ENCODE measurements at places on chromosomes 3 and 15.
A peak's percentile ranks its signal among the peaks of the same experiment; 100 is the strongest.

GRCh38 chr15:73955326-73955725 is 29.1 kb downstream of the LOXL1 start:
- DNase-seq, result no peak

DNA sequence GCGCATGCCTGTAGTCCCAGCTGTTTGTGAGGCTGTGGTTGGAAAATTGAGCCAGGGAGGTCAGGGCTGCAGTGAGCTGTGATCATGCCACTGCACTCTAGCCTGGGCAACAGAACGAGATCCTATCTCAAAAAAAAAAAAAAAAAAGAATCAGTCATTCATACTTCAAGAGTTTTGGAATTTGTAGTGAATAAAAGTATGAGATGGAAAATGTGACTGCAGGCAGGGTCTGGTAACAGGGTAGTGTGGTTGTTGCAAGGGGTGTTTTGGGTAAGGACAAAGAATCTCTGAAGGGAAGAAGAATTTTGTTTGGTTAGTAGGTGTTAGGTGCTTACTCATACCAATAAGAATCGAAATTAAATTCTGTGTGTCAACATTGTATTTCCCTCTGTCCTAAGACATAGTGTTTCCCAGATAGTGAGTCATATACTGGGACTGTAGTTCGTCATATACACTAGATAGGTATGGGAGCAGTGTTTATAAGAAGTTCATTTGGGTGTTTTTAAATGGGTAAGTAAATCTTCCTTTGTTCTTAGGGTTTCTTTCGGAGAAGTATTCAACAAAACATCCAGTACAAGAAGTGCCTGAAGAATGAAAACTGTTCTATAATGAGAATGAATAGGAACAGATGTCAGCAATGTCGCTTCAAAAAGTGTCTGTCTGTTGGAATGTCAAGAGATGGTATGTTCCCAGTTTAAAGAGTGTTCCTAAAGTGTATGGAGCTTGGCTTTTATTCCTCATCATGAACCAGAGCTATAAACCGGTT is 14.2 kb downstream of the NR1D2 start:
- no peak for DNase-seq

- no peak for DNase-seq
Measured at GRCh38 chr3:140686948-140687347, 9.1 kb downstream of the TRIM42 start.

GRCh38 chr15:96130734-96131133 is 199.8 kb upstream of the NR2F2 start:
- no peak for DNase-seq

DNA sequence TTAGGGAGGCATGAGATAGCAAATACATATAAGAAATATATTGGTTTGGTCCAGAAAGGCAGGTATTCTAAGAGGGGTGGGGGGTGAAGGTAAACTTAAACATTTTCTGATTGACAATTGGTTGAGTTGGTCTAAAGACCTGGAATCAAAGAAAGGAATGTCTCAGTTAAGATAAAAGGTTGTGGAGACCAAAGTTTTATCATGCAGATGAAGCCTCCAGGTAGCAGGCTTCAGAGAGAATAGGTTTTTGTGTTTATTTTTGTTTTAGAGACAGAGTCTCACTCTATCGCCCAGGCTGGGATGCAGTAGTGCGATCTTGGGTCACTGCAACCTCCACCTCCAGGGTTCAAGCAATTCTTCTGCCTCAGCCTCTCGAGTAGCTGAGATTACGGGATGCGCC is 80.5 kb downstream of the NPAP1 start:
- no peak for DNase-seq

DNA sequence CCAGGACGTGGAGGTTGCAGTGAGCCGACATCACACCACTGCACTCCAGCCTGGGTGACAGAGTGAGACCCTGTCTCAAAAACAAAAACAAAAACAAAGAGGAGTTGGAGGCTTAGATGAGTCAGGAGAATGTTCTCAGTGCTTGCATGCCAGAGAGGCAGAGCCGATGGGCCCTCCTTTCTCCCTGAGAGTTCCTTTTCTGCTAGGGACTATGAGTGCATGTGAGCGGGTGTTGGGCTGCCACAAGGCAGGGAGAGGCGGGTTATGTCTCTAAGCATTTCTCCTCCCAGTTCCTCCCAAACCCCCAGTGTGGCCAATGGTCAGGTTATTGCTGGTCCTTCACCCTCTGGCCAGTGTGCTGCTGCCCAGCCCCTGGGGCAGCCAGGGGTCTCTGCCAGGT is 45.1 kb downstream of the RTP1 start:
- DNase-seq, result no peak

GRCh38 chr3:190424478-190425439 is 24.9 kb downstream of the TMEM207 start:
- DNase-seq, result peak; percentile 46

- no peak for DNase-seq
Measured at GRCh38 chr3:139534455-139534812, 5.1 kb downstream of the RBP1 start.

DNA sequence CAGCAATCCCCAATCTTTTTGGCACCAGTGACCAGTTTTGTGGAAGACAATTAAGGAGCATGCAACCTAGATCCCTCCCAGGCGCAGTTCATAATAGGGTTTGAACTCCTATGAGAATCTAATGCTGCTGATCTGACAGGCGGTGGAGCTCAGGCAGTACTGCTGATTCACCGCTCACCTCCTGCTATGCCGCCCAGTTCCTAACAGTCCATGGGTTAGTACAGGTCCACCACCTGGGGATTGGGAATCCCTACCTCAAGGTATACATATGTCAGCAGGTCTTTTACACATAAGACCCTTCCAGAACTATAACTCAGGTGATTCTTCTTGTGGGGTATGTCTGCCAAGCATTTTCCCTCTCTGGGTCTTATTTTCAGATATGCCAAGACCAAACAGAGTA is 182.2 kb downstream of the OSBPL10 start:
- DNase-seq, result no peak

DNA sequence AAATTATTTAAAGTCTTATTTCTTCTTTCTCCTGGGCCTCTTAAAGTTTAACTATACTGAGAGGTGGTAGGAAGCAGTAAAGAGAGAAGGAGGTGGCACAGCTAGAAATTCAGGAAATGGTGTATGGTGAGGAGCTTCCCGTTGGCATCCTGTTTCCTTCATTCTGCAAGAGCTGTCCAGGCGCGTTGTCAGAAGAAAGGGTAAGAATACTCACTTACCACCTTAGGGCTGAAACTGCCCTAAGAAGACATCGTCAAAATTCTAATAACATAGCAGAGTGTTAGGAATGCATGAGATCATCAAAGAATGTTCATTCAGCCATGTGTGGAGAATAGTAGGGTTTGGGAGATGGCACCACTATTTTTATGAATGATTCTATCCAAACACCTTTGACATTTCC is 699.6 kb downstream of the MCTP2 start:
- DNase-seq, result no peak

DNA sequence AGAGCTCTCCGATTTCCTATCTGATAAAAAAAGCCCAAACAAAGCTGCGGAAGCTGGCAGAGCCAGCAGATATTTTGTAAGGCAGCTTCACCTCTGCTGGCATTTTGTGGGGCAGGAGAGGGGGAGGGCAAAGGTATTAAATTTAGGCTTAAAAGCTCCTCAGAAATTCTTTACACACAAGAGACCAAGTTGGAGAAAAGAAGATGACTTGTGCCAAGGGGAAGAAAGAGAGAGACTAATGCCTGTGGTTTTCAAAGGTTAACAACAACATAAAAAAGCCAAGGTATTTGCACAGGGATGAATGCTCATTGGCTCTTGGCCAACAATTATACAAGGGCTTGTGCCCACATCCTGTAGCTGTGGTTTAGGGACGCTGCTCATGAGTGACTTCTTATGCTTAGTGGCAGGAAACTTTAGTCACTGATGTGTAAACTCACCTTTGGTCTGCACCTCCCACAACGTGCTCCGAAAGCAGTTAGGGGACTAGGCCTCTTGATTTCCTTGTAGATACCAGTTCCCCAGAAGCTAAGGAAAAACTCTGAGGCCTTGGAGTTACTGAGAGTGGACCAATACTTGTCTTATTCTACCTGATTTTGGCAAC is 152.9 kb downstream of the TPRG1 start:
- peak; percentile 89 for DNase-seq

GRCh38 chr15:95742836-95743235 is 587.7 kb upstream of the NR2F2 start:
- no peak for DNase-seq

DNA sequence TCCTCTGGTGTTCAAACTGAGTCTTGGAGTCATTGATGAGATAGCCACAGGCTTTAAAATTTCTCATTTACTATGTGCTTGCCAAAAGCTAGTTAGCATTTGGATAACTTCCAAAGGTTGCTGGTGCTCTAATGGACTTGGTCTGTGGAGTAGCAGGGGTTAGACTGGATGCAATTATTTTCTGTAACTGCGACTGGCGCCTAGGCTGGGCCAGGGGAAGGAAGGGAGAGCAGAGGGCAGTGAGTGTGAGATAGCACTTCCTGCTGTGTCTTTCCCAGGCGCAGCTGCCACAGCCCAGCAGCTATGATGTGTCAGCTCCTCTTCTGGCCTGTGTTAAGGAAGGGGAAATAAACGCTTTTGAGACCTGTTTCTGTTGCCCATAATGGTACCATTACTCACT is 98.6 kb downstream of the MYRIP start:
- DNase-seq, result no peak

DNA sequence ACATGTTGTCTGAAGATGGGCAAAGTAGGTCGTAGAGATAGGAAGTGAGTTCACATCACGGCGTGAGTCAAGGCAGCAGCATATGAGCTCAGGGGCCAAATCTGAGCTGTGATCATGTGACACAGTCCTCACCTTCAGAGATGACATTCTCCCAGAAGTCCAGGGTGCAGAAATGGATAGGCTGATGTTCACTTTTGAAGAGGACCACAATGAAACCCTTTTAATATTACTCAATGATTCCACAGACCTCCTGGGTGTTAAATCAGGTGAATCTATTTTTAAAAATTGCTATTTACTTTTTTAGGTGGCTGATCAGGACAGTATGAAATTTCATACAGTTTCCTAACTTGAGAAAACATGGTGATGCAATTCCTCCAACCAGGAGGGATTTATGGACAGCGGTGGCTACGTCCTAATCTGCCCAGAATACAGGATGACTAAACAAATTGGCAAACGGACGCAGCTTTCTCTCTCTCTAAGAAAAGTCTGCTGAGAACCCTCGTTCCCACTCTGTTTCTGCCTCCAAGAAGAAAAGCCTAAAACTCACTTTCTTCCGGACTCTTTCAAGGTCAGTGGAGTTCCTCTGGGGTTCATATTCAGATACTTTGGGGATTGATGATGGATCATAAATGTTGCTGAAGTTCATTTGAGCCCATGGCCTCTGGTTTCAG is 34.4 kb downstream of the B3GNT5 start:
- peak; percentile 20 for DNase-seq

- no peak for DNase-seq
Measured at GRCh38 chr15:67836955-67837354, 2.9 kb downstream of the RNU6-1 start.

DNA sequence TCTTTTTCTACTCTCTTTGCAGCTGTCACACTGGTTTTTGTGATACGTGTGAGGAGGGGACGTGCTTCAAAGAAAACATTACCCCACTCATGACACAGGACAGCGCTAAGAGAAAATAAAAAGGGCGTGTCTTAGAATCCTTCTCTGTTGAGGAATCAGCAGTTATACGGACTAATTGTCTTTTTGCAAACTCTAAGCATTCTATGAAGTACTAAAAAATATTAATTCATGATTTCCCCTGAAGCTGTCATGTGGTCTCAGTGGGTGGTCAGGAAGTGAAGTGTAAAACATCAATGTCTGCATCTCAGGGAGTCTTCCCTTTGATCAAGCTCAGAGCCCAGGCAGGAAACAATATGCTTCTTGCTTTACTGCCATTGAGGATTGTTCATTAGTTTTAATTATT is 117.5 kb upstream of the CRBN start:
- peak; percentile 6 for DNase-seq

DNA sequence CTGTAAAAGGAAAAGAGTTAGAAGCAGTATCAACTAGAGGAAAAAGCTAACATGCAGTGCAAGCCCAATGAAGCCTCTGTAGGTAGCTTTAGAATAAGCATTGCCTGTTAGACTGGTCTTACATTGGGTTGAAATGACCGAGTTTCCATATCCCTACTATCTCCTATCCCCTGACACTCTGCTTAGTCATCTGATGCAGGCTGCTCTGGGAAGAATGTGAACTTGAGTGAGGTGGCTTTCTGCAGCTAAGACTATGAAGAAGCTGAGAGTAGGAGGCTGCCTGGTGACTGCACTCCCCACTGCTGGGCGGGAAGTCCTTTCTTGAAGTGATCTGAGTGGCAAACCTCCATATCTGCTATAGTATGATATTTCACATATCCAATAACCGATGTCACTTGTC is 64.7 kb downstream of the OXSM start:
- no peak for DNase-seq

- no peak for DNase-seq
Measured at GRCh38 chr3:110579840-110580550, 491.6 kb upstream of the NECTIN3 start.

- DNase-seq, result no peak
Measured at GRCh38 chr3:193908181-193908744, 227.7 kb upstream of the HES1 start.

- no peak for DNase-seq
Measured at GRCh38 chr3:197835509-197835908, 44.5 kb downstream of the LRCH3 start.

DNA sequence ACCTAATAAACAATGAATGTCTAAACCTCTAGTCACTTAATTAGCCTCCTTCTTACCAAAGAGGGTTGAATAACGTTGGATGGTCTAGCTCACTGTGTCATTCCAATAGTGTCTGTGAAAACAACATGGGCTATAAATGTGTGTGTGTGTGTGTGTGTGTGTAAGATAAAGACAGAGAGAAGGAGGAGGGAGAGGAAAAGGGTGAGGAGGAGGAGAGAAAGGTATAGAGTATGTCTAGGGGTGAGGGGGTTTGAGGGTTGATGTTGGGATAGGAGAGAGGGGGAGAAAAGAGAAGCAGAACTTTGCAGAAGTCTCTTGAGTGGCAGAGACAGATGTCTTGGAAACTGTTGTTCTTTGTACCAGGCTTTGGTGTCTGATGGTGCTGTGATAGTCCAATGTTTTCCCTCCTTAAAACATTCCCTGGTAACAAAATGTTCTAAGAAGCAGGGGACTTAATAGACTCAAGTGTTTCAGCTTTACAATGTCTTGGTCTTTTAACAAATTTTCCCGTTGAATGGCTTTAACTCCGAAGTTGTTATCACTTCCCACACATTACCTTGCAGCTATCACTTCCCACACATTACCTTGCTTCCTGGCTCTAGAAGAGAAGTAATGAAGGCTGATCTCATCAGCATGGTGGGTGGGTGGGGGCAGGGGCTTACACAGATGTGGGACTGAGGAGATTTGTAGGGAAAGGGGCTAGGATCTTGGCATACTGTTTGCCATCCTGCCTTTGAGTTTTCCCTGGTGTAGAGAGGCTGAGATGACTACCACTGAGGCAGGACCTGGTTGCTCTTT is 57.8 kb upstream of the ETV5 start:
- DNase-seq, result no peak

- DNase-seq, result no peak
Measured at GRCh38 chr3:131503320-131503635, 507 bp upstream of the MRPL3 start.

DNA sequence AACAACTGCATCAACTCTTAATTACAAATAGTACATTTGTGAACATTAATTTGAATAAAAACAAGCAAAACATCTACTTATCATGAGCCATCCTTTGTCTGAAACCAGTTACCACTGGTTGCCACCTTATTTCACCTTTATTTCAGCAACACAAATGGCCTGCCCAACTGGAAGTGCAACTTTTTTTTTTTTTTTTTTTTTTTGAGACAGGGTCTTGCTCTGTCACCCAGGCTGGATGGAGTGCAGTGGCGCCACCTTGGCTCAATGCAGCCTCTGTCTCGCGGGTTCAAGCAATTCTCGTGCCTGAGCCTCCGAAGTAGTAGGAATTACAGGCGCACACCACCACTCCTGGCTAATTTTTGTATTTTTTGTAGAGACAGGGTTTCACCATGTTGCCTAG is 13.1 kb downstream of the WDR82 start:
- no peak for DNase-seq
